ENCODE measurements at places on chromosomes 16 and 17.

GRCh38 chr16:58426966-58427365 lies 34.7 kb downstream of the GINS3 start:
- no peak for DNase-seq

- DNase-seq, result no peak
Observed at GRCh38 chr17:70295731-70296130, 126.4 kb downstream of the KCNJ2 start.

DNA sequence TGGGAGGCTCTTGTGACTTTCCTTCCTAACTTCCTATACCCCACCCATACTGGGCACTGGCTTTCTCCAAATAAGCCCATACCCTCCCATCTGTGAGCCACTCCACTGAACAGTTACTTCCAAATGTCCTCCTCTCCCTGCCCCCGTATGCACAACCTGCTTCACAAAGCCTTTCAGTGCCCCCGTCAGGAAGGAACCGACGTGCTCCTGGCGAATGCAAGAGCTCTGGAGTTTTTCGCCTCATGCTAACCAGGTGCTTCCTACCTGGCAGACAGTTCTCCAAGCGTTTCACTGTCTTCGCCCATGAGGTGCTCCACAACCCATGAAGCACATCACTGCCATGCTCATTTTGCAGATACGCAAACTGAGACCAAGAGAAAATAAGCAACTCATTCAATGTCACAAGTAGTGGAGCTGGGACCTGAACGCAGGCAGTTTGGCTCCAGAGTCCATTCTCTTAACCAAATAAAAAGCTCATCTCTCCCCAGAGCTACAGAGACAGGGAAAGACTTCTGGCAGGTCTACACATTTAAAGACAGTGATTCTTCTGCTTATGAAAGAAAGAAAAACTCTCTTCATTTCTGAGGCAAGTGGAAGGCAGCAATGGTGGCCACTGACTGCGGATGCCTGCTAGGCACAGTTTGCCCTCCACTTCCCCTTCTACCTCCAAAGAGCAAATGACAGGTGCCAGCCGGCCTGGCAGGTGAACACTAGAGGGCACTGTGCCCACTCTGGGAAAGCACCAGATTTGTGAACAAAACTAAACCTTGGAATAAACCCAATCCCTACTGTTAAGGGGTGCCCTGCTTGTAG lies 23.8 kb downstream of the SPHK1 start:
- DNase-seq, result peak; percentile 71

DNA sequence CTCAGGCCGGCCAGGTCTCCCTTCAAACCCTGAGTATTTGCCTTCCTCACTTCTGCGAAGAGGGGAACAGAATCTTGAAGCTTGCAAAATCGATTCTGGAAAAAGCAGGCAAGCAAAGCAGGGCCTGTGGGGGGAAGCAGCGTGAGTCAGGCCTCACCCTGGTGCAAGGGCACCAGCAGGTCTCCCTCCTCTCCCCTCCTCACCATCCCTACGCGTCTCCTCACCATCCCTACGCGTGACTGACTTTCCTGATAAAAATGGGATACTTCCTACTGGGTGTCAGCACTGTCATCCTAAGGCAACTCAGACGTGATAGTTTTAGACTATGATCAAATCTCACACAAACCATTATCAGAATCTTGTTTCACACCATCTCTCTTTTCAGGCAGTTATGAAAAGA lies 12.1 kb downstream of the CMTM3 start:
- DNase-seq, result no peak

DNA sequence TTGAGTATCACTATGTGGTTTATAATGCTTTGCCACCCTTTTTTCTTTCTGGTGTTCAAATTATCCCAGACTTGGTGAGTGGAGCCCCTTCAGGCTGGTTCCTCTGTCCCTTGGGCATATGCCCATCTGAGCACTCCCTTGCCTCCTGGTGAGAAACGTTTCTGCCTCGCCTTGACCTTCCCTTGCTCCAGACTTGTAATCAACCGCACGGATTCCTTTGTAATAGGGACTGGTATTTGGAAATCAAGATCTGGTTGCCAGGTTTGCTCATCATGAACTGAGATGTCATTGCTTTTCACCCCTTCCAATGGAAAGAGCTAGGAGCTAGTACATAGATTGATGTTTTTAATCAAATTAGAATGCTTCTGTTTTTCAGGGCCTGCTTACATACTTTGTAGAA lies 43.7 kb downstream of the SEC14L1 start:
- no peak for DNase-seq

GRCh38 chr17:9139695-9140094 lies 118.4 kb downstream of the NTN1 start:
- DNase-seq, result no peak

DNA sequence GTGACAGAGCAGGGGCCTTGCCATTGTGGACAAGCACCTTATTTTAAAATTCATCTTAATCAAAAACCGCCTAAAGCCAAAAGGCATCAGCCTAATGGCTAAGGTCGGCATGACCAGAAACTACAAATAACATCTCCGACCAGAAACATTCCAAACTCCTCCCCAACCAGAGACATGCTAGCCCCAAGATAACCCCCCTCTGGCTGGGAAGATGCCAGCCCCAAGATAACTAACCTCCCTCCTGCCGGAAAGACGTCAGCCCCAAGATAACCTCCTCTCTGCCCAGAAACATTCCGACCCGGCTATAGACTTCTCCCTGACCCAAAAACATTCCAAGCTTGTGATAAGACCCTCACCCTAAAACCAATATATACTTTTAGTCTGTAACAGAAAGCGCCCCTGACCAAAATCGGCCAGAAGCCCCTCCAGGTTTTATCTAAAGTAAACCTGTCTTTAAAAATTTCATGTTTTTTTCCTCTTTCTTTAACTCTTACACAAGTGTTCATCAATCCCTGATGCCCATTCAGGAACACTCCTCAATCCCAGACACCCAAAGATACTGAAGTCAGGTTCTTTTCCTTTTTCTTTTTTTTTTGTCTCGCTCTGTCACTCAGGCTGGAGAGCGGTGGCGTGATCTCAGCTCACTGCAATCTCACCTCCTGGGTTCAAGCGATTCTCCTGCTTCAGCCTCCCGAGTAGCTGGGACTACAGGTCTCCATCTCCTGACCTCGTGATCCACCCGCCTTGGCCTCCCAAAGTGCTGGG lies 32.7 kb downstream of the TLE7 start:
- no peak for DNase-seq

- DNase-seq, result no peak
Observed at GRCh38 chr16:54934481-54935265, 4.0 kb downstream of the IRX5 start.

DNA sequence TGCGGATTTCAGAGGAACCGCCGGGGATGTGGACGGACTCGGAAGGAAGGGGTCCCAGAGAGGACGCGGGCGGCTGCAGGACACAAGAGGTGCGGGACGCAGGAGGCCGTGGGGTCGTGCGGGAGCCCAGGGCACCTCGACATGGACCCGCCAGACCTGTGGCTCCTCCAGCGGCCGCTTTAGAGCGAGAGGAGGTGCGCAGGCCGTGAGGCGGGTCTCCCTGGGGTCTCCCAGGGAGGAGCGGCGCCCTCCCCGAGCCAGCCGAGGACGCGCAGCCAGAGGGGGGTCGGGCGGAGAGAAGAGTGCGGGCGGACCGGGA lies 6.8 kb upstream of the FLYWCH1 start:
- peak; percentile 32 for DNase-seq

DNA sequence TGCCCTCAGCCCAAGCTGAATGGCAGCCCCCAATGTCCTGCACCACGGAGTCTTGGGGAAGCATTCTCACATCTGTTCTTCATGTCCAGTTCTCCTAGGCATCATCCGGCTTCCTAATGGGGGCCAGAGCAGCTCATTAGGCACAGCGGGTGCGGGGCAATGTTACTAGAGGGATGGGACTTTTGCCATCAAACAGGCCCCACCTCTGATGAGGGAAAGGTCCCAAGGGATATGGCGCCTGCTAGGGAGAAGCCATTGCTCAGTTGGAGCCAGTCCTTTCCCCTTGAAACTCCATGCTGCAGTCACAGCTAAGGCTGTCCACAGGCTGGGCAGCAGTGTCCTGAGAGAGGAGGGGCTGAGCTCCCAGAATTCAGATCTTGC lies 1.7 kb upstream of the DPH1 start:
- no peak for DNase-seq

GRCh38 chr17:6654841-6655731 lies 3.5 kb downstream of the C17orf100 start:
- no peak for DNase-seq

- DNase-seq, result peak; percentile 25
Observed at GRCh38 chr17:9022573-9023391, 1.5 kb downstream of the NTN1 start.
